ENCODE measurements at places on chromosomes 1 and 21. TPM values are rescaled to one million over a fixed set of nuclear protein-coding genes. Genes with fewer than 3 reads are reported as not detected.

- DNase-seq, result no peak
Measured at GRCh38 chr1:149917571-149918144, at the start of gene SV2A. TSS of gene SV2A (minus strand) at chr1:149917844. CDS start at chr1:149913840, 4,004 bp downstream.

GRCh38 chr1:10252508-10252907 is 42.1 kb downstream of the KIF1B start:
- peak; percentile 39 for DNase-seq

- no peak for DNase-seq
Measured at GRCh38 chr1:190179817-190180216, 297.8 kb downstream of the BRINP3 start.

DNA sequence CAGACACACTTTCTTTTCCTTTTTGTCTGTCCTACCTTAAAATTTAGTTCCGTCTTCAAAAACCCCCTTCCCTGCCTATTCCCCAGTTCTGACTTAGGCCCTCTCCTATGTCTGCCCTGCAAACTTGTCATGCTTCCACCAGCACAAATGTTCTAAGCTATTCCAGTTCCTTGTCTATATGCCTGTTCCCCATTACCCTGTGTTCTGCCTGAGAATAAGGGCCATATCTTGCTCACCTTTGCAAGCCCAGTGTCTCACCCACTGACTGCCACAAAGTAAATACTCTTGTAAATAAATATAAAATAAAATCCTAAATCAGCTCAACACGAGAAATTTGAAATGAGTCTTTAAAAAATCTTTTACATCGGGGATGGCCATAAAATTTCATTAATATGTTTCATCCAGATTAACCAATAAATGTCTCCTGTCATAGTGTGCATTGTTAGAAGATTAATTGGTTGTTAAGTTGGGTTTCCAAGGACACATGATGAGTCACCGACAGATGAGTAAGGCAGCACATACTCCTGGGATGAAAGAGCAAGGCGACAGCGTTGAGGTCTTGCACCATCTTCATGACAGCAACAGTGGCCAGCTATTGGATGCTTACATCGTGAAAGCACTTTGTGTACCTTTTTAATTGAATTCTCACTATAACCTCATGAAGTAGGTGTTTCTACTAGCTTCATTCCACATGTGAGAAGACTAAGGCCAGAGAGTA is 92.6 kb upstream of the NGF start:
- no peak for DNase-seq

- no peak for DNase-seq
Measured at GRCh38 chr1:205800981-205801703, 11.9 kb downstream of the SLC41A1 start.

DNA sequence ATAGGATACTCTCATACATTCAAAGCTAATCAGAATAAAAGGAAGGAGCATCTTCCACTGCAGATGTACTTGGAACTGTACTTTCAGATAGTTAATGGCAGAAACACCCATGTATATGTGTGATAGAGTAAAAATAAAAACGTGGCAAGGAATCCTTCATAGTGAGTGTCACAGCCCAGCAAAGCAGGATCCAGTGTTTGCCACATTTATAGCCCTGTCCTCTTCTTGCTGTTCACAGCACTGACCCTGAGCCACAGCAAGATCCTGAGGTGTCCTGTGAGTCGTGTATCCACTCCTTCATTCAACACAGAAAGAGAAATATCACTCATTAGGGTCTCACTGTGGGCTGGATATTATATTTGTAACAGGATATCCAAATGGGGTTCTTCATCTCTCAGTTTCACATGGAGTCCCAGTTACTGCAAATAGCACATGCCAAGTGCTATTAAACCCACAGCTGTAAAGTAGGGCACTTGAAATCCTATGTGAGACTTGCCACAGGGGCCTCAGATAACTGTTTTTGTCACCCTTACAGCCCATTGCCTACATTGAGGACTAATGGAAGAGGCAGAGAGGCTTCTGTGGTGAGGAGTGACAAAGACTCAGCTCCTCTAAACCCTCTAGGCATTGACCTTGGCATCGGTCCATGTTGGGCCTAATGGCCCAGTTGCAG is 41.3 kb downstream of the CYP2J2 start:
- no peak for DNase-seq

DNA sequence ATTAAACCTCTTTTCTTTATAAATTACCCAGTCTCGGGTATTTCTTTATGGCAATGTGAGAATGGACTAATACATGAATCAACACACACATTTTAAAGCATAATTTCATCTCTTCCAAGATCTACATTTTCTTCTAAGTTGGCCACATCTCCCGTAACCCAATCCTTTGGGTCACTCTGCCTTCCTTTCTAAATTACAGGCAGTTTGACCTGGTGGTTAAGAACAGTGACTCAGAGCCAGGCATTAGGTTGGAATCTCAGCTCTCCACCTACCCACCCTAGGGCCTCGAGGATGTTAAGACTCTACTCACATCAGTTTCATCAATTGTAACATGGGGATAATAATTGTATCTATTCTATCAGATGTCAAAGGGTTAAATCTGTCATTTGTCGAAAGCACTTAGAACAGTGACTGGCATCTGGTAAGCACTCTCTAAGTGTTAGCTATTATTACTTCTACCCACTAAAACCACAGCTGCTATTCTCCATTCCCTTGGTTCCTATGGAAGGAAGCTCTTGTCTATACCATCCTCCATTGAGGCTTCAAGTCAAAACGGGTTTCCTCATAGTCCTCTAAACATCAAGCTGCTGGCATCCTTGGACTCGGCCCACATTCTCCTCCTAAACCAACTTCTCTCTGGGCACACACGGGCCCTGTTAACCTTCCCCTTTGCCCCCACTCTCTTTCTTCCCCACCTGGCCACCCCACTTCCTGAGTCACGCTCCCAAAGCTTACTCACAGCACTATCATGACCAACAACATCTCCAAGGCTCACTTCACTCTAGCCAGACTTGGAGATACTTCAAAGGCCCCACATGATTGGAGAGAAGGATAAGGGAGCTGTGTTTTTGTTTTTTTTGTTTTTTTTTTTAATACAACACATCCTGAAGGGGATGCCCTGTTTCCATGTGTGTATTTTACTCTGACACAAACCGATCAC is 116.9 kb downstream of the TGFBR3 start:
- no peak for DNase-seq

DNA sequence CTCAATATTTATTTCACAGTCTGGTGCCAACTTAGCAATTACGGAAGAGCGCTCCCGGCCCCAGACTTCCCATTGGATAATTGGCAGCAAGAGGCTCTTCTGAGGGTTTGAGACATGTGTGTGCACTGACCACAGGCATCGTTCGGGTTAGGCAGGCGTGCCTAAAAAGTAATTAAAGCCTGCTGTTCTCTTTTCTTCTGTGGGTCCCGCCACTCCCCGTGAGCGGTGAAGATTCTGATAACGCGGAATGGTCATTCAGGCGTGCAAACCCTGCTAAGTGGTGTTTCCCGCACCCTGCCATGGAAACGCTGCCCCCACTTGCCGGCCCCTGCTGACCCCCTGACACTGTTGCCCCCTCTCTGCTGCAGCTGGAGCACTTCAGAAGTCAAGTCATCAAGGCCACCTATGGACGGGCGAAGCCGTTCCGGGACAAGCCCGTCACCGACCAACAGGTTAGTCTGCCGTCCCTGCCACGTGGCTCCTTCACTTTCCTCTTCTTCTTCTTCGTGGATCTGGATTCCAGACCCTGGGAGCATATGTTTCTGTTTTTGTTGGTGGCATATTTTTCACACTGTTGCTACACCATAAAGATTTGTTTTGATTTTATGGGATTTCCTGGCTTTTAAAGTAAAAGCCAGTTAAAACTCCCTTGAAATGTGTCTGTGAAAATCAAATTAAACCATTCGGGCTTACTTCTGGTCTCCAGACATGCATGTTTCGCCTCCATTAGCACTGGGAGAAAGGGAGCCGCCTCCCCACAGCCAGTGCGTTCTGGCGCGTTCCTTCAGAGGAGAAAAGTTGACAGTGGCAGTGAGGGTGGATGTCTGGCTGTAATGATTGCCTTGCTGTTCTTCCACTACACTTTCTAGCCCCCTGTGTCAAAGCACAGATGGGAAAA is 79.9 kb downstream of the FHAD1 start:
- no peak for DNase-seq

GRCh38 chr1:1960480-1961196 is 41.6 kb upstream of the TMEM52 start:
- no peak for DNase-seq

DNA sequence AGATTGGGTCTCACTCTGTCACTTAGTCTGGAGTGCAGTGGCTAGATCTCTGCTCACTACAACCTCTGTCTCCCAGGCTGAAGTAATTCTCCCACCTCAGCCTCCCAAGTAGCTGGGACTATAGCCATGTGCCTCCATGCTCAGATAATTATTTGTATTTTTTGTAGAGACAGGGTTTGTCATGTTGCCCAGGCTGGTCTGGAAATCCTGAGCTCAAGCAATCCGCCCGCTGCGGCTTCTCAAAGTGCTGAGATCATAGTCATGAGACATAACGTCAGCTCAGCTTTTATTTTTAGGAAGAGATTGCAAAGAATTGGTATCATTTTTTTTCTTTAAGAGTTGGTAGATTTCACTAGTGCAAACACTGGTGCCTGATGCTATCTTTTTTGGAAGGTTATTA is 244.9 kb downstream of the DSCAM start:
- DNase-seq, result no peak

DNA sequence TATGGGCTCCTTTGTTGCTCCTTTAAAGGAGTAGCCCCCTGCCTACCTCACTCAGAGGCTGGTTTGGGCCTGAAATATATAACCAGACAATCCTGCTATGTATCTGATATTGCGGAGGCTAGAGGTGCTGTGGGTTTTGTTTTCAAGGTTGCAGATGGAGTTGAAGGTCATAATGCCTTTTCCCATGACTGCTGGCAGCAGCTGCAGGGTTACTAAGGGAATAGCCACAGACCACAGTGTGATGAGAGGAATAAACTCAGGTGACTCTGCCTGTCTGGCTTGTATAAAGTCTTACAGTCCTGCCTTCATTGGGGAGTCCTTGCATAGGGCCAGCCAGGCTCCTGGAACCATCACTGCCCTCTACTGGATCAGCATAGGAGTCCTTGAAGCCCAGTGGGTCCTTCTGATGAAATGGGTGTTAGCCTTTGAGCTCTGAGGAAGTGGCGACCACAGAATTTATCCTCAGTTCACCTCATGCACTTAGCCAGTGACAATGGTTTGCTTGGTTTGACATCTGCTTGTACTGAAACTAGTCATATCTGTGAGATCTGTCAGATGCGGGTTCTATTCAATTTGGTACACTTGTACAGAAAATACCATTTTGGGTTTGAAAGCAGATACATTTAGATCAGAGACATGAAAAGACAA is 174.4 kb upstream of the HMCN1 start:
- peak; percentile 49 for DNase-seq

GRCh38 chr1:186413319-186413718 is 37.7 kb downstream of the ODR4 start:
- DNase-seq, result no peak

GRCh38 chr21:44802396-44803153 is 955 bp upstream of the UBE2G2 start:
- DNase-seq, result no peak

Gene TSPEAR
- not detected for total RNA-seq

Gene KIF21B
- 10.4 TPM for total RNA-seq

Gene KIAA1614
- total RNA-seq, result 0.74 TPM

Gene EFNA1
- 61.3 TPM for total RNA-seq

Gene RAD54L
- total RNA-seq, result 27.5 TPM

Gene AQP10
- not detected for total RNA-seq

Gene SRGAP2B
- 8.4 TPM for total RNA-seq

Gene BSDC1
- 65.7 TPM for total RNA-seq

Gene UTS2
- total RNA-seq, result not detected

Gene OR2T35
- not detected for total RNA-seq

Gene FALEC
- total RNA-seq, result not detected

Gene CLCA1
- total RNA-seq, result 1,116 TPM

Gene MYOC
- total RNA-seq, result 1.3 TPM

Gene ZCCHC17
- total RNA-seq, result 23.9 TPM

Gene TESK2
- total RNA-seq, result 11.3 TPM

Measured in colonic mucosa (tissue), 4 donors.